Activated CD4-positive, alpha-beta T cell treated with anti-CD3 and anti-CD28 coated beads, Interleukin-2, amount 10 ng/mL, durations not matched to agents 24 days and 14 days (primary cell): ENCODE measurements at places on chromosomes 11 and 22. TPM values are rescaled to one million over a fixed set of nuclear protein-coding genes. Genes with fewer than 3 reads are reported as not detected.

DNA sequence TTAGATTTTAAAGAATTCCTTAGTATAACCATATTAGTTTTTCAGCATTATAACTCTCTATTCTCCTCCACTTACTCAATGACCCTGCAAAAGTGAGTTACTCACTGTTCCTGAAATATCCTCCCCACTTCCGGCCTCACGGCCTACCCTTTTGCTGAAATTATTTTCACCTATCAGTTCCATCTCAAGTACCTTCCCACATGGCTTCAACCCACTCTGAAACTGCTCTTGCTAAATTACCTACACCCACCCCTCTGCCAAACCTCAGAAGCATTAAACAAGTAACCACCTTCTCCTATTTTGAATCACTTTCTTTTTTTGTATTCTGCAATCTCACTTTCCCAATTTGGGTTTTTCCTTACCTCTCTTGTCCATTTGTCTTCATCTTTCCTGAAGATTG is 37.7 kb downstream of the OR5P2 start:
- DNase-seq, result no peak

Gene OR8A1
- total RNA-seq, result not detected in 2 replicates

- no peak for DNase-seq
Observed at GRCh38 chr11:13310443-13310842, 32.9 kb downstream of the BMAL1 start.

Gene MYH9
- total RNA-seq, result 625 and 633 TPM in 2 replicates

- no peak for DNase-seq
Observed at GRCh38 chr11:29634244-29634643, 382.6 kb downstream of the KCNA4 start.

Gene GLYATL2
- total RNA-seq, result not detected in 2 replicates

Gene ZNF214
- total RNA-seq, result not detected in 2 replicates

Gene UPK2
- not detected in 2 replicates for total RNA-seq

DNA sequence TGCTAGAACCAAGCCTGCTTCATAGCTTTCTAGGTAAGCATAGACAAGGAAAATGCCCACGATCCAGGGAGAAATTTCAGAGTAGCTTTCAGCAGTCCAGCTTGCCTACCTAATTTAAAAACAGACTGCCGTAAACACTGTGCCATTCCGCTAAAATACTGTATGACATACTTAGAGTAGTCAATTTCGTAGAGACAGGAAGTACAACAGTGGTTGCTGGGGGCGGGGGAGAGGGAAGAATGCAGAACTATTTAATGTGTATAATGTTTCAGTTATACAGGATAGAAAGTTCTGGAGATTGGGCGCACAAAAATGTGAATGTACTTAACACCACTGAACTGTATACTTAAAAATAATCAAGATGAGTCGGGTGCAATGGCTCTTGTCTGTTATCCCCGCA is 56.7 kb downstream of the C11orf58 start:
- no peak for DNase-seq

DNA sequence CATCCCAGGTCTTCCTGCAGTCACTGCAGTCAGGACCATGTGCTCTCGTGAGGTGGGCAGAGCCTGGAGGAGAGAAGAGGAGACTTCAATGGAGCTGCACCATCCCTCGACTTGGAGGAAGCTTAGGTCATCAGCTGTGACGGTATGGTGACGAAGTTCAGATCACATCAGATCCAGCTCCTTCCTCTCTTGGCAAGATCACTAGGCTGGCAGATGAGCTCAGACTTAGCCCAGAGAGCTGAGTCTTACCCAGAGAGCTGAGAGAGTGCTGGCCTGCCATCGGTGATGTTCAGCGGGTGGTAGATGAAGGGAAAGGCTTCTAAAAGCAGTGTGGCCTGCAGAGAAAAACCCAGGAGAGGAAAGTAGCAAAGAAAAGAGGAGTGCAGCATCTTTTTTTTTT is 1.8 kb upstream of the SLC15A3 start:
- DNase-seq, result no peak

Gene MICAL2
- total RNA-seq, result 501 and 510 TPM in 2 replicates
